ENCODE measurements at places on chromosomes 4 and X. TPM values are rescaled to one million over a fixed set of nuclear protein-coding genes. Genes with fewer than 3 reads are reported as not detected.

GRCh38 chr4:123230061-123230460, 166.5 kb upstream of the SPRY1 start:
- DNase-seq: no peak

DNA sequence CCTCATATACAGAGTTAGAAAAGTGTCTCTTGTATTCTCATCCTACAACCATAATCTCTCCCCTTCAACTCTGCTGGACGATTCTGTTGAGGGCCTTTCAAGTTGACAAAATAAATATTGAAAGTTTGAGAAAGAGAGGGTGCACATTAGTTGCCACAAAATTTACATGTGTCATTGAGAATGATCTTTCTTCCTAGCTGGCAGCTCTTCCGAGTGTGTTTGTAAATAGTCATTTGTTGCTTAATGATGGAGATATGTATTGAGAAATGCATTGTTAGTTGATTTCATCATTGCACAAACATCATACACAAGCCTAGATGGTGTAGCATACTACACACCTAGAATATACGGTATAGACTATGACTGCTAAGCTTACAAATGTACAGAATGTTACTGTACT, 632.8 kb upstream of the AMOT start:
- no peak for DNase-seq

DNA sequence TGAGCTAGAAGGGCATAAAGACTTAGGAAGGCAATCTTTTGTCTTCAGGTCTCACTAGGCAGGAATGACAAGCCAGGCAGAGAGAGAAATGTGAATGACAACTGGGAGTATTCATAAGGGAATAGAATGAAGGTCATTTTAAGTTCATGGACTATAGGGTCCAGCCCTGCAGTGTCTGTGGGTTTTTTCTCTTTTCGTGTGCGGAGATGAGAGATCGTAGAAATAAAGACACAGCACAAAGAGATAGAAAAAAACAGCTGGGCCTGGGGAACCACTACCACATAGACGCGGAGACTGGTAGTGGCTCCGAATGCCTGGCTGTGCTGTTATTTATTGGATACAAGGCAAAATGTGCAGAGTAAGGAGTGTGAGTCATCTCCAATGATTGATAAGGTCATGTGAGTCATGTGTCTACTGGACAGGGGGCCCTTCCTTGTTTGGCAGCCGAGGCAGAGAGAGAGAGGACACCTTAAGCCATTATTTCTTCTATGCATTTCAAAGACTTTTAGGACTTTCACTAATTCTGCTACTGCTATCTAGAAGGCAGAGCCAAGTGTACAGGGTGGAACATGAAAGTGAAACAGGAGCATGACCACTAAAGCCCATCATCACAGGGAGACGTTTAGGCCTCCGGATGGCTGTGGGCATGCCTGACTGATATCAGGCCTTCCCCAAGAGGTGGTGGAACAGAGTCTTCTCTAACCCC, 921.8 kb upstream of the PCDH10 start:
- no peak for DNase-seq

GRCh38 chrX:68920561-68920960, 91.7 kb downstream of the EFNB1 start:
- no peak for DNase-seq

- DNase-seq: no peak
These were observed 85.3 kb downstream of the CLCN4 start for GRCh38 chrX:10242026-10242425.

Gene PHOX2B
- total RNA-seq: not detected

- DNase-seq: no peak
These were observed 35.5 kb downstream of the DLG3 start for GRCh38 chrX:70479922-70480659.

DNA sequence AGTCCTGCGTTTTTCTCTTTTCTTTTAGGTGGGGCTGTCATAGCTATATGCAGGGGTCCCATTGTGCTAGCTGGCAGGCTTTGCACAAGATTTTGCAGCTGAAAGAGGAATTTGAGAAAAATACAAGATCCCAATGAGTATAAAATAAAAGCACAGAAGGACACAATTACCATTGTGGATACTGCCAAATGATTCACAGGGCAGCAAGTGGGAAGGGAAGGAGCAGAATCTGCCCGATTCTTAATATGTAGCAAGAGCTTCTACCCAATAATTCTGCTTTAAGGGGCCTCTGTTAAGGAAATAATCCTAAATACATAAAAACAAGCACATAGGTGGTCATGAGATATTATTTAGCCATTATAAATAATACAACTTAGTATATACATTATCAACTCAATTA, 25.9 kb upstream of the ING2 start:
- DNase-seq: no peak

GRCh38 chr4:110175634-110176033, 22.8 kb downstream of the ELOVL6 start:
- DNase-seq: no peak

DNA sequence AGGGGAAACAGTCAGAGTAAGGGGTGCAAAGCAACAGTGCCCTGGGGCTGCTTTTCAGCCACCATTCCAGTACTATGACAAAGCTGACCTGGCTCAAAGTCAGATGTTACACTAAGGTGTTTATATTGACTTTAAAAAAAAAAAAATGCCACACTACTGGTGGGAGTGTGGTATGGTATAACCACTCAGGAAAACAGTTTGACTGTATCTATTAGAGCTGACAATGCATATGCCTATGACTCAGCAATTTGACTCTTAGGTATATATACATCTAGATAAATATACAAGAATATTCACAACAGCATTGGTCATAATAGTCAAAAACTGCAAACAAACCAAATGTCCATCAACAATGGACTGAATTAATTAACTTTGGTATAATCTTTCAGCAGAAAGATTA, 15.0 kb downstream of the ASB9 start:
- DNase-seq: no peak

Gene GAGE12H
- not detected for total RNA-seq

DNA sequence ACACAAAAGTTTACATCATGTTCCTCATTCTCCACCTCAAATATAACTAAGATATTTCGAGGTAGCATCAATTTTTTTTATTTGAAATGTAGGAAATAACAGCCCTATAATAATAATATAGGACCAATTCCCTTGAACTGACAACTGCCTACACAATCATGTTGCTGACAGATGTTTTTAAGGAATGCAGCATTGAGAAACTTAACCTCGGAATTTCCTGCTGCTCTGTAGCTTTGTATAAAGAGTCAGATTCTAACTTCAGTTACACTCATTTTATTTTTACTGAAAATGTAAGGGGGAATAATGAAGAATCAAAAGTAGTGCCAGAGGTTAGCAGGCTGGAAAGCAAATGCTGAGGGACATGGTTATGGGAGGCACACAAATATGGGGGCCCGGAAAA, 235.8 kb downstream of the RBMX2 start:
- DNase-seq: no peak

GRCh38 chr4:11440481-11441193, 11.9 kb upstream of the HS3ST1 start:
- DNase-seq: no peak

Gene DKK2
- 0.06 TPM for total RNA-seq

GRCh38 chr4:95155759-95156451, 392.9 kb downstream of the UNC5C start:
- DNase-seq: peak; percentile 23

- DNase-seq: no peak
These were observed 37.2 kb downstream of the ADAMTS3 start for GRCh38 chr4:72531768-72532290.

Gene CLDN34
- total RNA-seq: 0.35 TPM

DNA sequence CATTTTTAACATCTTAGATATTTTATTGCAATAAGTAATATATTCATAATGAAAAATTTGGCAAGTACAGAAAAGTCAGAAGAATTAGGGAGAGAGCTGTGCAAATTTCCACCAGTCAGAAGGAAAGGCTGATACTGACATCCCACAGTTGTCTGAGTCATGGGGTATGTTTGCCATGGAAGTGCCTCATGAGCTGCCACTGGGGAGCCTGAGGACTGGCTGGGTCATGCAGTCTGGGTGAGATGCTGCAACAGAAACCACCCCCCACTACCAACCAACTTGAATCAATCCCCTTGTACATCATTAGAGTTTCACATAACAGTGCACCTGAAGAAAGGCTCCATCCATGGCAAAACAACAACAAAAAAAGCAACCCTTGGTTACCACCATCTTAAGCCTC, 45.2 kb upstream of the ENPP6 start:
- DNase-seq: no peak

DNA sequence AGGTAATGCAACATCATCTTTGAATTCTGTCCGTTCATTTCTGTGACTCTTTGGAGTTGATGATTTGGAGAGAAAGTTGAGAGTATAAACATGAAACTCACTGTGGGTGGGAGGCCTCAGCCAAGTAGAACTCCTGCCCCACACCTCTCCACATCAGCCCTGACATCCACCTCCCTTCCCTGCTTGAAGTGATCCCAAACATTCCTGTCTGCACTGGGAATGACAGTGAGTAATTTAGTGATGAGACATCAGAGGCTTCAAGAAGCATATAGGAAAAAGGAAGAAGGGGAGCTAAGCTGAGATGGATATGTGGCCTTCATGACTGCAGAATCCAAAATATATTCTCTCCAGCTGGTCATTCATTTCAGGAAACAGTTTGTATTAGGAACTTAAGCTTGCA, 151.8 kb downstream of the SPATA18 start:
- no peak for DNase-seq

Gene ABCG2
- 12.5 TPM for total RNA-seq

DNA sequence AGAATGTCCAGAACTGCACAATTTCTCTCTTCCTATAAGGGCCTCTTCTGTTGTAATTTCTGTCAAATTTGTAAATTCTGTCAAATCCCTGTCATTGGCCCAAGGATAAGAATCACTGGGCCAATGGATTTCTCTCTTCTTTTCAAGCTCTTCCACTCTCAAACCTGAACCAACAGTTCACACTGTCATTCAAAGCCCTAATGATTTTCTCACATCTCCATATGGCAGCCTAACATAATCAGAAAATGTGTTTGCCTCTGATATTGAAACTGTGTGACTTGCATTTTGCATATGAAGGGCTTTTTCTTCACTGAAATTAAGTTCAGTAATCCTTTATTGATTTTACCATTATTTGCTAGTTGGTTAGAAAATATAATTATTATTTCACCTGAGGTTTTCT, 1349.1 kb downstream of the FSTL5 start:
- DNase-seq: no peak

DNA sequence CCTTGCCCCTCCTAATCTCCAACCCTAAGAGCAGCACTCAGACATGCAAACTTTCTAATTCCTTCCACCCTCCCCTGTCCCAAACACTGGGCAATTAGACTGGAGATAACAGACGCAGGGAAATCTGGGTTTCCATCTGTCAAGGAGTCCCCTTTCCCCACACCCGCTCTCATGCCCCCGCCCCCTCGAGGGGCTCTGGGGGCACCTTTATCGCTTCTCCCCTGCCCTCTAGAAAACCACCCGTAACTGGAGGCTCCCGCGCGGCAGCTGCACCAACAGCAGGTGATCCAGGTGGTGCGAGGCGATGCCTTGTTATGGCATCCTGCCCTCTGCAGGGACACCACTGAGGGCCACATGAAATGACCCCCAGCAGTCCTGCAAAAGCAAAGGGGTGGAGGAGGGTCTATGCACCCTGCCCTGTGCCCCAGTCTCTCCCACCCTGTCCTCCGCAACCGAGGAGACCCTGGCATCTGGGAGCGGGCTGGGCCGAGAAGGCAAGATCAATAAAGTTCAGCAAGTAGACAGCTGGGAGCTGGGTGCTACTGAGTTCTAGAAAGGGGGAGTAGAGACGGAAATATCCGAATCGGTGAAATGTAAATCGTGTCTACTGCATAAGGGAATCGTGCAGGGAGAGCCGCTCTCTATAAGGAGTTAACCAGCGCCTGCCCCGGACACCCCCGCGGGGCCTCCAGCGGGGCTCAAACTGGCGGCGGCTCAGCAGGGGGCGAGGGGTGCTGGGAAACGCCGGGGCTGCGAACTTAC, 1.6 kb downstream of the KCTD8 start:
- no peak for DNase-seq

- DNase-seq: no peak
These were observed 52.5 kb downstream of the CASP3 start for GRCh38 chr4:184596617-184597185.

GRCh38 chrX:134653835-134654234, 4.4 kb downstream of the PLAC1 start:
- DNase-seq: no peak

- no peak for DNase-seq
These were observed 10.6 kb upstream of the PRDM8 start for GRCh38 chr4:80186676-80187075.

All from glomerular endothelial cell (primary cell).